Breast epithelium (tissue), 4 donors: ENCODE measurements at places on chromosomes 7 and 10.

GRCh38 chr7:23335136-23335535, 36.0 kb downstream of the MALSU1 start:
- DNase-seq = no peak

GRCh38 chr7:114959931-114960330, 38.0 kb downstream of the MDFIC start:
- DNase-seq = no peak

DNA sequence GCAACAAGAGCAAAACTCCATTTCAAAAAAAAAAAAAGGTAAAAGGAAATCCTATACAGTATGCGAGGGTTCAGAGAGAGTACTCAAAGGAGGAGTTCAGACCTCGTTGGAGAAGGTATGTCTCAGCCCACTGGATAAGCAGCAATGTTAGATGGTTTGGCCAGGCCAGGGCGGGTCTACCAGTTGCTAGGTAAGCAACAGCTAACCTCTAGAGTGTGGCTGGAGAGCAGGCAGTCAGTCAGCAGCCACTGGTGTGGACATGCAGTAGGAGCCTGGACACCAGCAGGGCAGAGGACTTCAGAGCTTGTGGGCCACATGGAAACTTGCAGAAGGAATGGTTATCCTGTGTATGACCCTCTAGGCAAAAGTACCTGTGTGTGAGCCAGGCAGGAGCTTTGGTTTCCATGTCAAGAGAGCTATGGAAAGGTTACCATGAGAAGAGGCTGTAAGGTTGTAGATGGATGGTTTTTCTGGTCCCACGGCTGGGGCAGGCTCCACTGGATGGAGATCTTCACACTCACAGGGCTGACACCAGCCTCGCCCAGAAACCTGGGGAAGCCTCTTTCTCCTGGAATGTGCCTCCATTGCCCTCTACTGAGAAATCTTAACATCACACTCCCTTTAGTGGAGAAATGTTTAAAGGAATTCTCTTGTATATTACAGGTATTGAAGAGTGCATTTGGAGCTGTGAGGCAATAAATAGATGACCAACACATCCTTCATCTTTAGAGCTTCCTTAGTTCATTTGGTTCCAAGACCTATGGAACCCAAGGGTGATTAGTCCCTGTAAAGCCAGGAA, 63.6 kb downstream of the CCDC186 start:
- DNase-seq = no peak

DNA sequence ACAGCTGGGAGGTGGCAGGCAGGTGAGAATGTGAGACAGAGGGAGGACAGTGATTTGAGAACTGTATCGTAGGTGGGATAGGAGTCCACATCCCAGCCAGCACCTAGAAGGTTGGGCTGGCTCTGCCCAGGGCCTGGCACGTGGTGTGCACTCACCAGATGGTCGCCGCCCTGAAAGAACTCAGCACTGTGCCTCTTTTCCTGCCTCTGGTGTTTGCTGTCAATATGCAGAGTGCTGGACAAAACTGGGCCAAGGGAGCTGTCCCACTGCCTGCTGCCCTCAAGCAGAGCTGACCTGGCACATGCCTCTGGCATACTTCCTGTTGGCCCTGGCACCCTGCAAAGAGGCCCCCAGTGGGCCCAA, 36.8 kb downstream of the CHST3 start:
- DNase-seq = no peak

DNA sequence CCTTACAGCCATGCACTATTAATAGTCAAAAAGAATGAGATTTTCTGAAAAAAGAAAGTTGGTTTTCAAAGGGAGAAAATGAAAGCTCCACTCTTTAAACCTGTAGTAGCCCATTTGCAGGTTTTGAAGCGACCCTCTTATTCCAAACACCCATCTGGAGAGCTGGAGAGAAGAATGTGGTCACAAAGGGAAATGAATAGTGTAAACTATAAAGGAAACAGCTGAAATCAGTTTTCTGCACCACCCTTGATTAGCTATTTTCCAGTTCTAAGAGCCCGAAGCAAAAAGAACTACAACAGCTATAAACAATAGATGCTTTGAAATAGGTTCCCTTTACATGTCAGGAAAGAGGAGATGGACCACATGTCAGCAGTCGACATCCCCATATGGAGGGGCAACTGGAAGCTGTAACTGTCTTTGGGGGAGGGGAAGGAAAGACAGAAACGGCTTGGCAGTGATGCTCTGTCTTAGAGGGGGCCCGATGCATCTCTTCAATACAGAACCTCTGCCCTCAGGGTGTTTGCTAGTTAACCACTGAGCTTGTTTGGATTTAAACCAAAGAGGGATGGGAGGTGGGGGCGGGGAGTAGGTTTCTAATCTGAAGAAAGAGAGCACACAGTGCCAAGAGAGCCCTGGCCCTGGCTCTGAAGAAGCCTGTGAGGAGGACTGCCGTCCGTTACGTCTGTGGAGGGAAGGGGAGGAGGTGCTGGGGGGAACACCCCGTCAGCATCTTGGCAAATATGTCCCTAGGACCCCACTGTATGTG, 55.3 kb downstream of the CPVL start:
- no peak for DNase-seq

DNA sequence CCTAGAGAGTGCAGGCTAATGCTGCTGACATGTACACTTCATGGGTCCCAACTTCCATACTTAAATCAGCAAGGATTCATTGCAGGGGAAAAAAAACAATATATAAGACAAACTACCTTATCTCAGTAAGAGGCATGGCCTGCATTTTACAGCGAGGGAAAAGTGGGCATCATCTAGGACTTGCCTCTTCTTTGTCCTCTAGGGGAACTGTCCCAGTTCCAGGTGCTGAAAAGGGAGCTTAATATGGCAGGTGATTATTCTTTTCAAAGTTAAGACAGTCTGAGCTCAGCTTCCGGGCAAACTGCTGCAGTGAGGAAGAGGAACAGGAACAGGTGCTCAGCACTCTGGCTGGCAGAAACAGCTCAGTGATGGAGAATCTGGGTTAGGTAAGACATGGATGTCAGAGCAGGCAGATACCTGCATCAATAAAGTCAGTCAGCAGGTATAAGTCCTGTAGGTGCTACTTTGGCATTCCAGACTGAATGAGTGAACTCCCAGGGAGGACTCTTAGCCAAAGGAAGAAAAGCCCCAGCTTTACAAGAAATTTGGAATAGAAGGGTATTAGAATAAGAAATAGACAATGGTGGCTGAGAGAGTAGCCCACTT, 147.2 kb downstream of the TMEM178B start:
- no peak for DNase-seq
